Spleen (tissue), 13 donors: ENCODE measurements at places on chromosomes 7 and 10.

DNA sequence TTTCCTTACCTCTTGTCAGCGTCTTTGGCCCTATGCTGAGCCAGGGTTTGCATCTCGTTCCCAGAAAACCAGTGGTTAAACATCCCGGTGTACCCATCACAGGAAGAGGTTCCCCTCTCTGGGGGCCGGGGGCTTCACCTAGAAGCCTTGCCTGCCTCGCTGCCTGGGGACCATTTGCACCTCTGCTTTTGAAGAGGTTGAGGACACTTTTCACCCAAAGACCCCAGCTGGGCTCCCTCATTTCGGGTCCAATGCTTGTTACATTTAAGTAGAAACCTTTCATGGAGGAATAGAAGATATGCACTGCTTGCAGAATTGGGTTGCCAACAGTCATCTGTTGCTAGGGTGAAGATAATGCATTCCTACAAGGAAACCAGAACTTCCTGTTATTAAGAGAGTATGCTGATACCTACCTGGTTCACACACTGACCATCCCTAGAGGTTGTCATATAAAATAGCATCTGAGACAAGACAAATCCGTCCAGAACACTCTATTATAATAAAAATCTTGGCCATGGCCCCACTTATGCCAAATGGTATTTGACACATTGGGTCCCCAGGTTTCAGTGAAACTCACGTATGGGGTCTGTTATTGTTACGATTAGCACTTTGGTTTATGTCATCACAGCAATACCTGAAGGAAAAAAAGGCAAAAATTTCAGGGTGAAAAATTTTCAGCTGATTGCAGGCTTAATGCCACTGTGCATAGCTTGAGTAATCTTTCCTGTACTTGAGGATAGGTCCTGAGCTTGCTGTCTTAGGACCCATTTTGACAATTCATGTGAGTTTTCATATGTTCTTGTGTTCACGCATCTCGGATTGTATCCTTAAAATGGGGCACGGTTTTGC lies 917 bp downstream of the ZNF365 start:
- no peak for DNase-seq

GRCh38 chr7:2086229-2086628 lies 146.5 kb downstream of the MAD1L1 start:
- no peak for DNase-seq

DNA sequence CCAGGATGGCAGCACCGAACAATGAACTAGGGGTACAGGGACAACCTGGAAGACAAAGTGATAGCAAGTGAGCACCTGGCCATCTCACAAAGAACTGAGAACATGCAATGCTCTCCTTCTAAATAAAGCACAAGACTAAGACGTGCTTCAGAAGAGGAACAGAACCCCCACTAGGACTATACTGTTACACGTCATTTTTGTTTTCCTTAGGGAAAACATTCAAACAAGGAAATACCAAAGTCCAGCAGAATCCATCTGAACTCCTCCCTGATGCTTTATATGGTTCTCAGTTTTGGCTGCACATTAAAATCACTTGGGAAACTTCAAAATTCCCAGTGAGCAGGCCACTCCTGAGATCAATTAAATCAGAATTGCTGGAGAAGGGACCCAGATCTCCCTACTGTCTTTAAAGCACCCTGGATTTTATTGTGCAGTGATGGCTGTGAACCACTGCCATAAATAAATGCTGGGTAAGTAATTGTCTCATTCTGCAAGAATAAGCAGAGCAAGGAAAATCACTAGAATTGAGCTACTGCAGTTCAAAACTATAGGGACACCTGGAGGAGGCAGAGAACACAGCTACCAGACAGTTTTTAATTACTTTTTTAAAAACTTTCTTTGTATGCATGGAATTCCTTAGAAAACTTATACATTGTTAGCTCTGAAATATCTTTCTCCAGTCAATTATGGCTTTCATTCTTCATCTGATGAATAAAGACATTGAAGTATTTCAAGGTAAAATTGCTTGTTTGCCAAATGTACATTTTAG lies 866.5 kb upstream of the GHITM start:
- DNase-seq, result no peak

DNA sequence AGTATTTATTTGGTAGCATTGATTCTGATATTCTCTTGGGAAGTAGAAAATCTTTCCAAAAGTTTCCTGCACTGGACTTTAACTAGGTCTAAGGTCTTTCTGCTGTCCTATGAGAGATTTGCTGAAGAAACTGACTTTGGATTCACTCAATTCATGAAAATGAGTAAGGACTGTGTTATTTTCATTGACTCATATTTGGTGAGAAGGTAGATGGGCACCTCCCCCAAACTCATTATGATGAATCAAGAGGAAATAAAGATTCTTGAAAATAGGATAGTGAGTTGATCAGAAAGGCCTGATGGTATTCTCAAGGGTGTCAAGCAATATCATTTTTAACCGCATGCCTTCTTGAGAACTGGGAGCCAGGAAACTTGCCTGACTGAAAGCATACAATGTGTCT lies 110.3 kb downstream of the RNF133 start:
- DNase-seq, result no peak

DNA sequence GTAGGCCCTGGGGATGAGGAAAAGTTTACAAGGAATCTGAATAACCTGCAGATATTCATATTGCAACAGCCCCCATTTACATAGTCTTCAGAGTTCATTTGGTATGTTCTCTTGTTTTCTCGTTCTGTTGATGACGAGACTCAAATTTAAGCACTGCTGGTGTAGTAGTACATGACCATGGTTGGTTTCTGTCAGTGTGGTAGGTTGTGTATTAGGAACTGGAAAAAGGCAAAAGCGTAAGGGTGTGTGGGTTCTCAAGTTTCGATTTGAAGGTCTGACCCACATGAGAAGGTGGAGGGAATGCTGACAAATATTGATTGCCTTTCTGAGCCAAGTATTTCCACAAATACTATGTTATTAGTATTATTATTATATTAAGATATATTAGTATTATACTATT lies 151.7 kb downstream of the AUTS2 start:
- DNase-seq, result no peak

DNA sequence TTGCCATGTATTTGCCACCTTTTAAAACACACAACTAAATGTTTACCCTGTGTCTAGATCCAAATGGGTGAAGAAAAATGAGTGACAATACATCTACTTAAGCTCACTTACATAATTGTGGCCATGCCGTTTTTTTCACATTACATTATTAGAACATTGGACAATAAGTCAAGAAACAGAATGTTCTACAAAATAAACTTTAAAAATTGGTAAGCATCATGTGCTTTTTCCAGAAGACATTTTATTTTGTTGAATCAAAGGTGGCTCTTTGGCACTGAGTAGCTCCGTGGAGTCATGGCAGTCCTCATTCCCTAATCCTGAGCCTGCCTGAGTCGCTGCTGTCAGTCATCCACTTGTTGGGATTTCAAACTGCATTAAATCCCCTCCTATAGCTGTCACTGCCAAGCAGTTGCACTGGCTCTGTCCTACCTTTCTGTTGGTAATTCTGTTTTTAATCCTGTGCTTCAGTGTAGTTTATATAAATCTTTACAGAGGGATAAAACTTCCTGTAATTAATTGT lies 32.3 kb downstream of the CAV1 start:
- no peak for DNase-seq
